ENCODE measurements at places on chromosomes 1 and 21.

- DNase-seq, result no peak
Observed at GRCh38 chr1:16717336-16718098, 22.8 kb upstream of the RNU1-4 start.

DNA sequence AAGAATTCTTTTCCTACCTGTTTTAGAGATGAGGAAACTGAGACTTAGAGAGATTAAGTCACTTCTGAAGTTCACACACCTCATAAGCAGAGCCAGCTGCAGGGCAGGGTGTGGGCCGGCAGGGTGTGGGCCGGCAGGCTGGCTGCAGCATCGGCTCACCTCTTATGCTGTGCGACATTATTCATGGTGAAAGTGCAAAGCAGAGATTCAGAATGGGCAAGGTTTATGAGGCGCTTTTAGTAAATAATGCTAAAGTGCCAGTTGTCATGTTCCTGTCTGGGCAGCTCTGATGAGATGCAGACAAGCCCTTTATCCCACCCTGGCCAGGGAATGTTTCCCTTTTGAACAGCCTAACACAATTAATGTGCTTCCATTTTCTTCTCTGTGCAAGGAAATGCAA lies 14.6 kb downstream of the MAB21L3 start:
- no peak for DNase-seq

GRCh38 chr1:150995896-150996295 lies 10.8 kb downstream of the MINDY1 start:
- peak; percentile 55 for DNase-seq

DNA sequence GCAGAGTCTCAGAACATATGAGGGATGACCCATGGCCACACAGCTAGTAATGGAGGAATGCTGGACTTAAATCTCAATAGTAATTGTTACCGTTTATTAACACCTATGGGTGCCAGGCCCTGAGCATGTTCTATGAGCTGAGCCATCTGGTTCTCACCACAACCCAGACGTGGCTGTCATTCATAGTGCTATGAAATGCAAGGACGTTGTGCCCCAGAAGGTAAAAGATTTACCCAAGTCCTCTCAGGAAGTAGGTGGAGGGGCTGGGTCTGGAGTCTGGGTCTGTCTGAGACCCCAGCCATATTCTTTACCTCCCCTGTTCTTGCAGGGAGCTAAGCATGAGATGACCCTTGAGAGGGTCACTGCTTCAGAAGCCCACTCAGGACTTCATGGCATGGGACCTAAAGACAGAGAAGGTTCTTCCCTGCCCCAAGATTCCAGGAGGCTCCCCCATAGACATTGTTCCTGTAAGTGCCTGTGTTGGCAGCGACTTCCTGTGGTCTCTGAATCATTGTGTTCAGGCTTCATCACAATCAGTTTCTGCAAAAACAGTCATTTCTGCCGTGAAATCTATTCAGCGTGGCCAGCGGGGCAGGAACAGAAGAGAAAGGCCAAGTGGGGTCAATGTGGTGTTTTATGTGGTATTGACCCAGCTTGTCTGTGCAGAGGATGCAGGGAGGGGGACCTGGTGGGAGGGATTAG lies 475.4 kb downstream of the PTPRU start:
- no peak for DNase-seq

- no peak for DNase-seq
Observed at GRCh38 chr1:30762930-30763650, 5.5 kb upstream of the LAPTM5 start.

DNA sequence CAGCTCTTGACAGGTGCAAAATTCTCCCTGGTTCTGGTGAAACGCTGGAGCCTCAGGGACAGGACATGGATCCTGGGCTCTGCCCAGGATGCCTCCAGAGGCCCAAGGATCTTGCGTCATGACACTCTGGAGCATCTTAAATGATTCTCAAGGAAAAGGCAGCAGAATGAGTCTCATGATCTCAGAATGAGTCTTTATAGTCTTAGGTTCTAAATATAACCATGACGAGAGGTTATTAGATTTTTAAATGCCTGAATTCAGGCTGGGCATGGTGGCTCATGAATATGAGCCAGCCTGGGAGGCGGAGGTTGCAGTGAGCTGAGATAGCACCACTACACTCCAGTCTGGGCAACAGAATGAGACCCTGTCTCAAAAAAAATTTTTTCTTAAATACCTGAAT lies 55.5 kb downstream of the ECE1 start:
- DNase-seq, result no peak

DNA sequence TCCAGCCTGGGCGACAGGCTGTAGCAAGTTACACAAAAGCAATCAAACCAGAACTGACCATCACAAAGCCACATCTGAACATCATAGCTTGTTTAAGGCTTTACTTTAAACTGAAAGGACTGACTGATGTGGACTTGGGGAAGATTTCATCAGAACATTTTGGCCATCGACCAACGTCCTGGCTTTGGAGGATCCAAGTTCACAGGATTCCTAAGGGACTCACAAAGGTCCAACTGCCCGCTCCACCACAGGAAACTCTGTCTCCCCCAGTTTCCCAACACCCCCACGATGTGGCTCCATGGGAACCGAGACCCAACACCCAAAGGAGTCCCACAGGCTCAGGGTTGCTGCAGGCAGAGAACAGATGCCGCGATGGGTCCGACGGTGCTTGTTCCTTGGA lies 9.3 kb downstream of the SSU72 start:
- DNase-seq, result no peak

- DNase-seq, result peak; percentile 31
Observed at GRCh38 chr1:55670331-55671082, 455.3 kb upstream of the USP24 start.

DNA sequence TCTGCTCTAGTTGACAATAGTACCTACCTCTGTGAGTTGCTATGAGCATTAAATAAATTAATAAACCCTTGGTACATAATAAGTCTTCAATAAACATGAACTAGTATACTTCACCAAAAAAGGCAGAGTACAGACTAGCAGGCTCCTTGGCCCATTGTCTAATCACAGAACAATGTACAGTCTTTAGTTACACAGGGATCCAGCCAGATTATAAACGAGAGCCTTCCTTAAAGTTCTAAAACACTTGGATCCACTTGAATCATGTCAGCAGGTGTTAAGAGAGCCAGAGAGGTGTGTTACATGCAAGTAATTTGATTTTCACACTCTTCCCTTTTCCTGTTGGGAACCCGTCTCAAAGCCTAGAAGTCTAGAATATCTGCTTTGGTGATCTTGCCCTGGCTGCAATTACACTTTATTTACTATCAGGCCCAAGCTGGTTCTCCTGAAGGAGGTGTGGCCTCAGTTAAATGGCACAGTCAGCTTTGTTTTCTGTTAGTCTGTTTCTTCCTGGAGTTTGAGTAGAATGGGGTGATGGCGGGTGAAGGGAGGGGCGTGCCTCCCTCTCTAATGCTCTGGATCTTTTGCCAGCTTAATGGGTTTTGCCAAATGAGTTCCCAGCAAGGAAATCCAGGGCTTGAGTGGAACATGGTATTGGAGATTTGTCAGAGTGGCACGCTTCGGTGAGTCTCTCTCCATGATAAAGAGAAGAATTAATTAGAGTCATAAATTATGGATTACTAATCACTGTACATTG lies 570.9 kb upstream of the CAMK1G start:
- DNase-seq, result no peak

DNA sequence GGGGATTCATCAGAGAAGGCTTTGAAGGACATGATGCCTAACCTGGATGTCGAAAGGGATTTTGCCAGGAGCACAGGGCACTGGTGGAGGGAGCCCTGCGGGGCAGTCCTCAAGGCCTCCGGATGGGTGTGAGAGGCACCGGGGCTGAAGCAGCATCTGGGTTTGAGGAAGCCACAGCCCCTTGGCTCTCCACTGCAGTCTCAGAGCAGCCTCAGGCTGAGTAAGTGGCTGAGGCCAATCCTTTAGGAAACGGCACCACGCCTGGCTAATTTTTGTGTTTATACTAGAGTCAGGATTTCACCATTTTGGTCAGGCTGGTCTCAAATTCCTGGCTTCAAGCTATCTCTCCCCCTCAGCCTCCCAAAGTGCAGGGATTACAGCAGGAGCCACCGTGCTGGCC lies 12.0 kb downstream of the ERVH48-1 start:
- no peak for DNase-seq

- DNase-seq, result no peak
Observed at GRCh38 chr1:168643152-168643551, 66.7 kb downstream of the XCL1 start.

DNA sequence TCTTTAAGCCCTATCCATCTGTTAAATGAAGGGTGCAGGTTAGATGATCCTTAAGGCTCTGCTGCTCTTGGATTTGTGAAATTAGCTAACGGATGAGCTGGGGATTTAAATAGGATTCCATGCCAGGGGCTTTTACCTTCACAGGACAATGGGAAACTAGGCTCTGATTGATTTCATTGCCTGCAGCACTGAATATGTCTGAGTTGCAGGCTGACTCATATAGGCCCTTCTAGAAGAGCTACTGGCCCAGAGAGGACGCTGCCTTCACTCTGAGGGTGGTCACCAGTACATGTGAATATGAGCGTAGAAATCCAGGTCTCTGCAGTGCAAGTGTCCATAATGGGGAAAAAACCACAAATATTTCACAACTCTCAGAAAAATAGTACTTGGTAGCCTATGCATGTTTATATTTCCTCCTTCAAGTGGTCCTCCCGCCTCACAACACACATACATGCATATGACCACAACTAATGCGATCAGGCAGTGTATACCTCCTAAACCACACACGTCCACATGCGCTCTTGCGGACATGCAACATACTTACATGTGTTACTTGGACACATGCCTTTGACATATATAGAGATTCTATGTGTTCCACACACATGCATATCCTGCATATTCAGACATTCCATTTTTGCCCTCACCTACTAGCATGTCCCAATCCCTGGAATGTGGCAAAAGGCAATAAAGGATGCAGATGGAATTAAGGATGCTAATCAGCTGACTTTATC lies 233.8 kb upstream of the JUN start:
- DNase-seq, result no peak

DNA sequence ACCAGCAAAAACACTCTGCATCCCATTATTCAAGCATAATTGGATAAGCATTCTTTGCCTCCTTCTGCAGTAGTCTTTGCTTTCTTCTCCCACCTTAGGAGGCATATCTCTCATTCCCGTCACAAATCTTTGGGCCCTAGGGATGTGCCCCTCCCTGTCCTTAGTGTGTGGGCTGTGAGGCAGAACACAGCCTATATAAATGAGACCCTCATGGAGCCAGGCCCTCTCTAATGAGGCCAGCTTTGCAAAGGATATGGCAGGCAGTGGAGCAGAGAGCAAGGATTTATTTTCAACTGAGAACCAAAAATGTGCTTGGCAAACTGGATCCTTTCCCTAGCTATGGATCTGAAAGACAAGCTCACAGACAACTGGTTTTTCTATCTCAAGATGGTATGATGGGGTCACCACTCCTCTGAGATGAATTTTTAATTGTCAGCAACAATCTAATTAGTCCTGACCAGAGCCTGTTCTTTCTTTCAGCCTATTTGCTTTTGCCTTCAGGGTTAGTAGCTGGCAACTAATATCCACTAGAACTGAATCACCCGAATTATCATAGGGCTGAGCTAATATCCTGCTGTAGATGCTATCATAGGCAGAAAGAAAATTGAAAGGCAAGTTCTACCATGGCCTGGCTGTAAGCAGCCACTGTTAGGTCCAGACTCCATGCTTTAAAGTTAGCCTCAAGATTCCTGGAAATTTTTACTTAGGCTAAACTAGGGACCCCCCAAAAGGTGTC lies 134.2 kb downstream of the SYT2 start:
- DNase-seq, result no peak

DNA sequence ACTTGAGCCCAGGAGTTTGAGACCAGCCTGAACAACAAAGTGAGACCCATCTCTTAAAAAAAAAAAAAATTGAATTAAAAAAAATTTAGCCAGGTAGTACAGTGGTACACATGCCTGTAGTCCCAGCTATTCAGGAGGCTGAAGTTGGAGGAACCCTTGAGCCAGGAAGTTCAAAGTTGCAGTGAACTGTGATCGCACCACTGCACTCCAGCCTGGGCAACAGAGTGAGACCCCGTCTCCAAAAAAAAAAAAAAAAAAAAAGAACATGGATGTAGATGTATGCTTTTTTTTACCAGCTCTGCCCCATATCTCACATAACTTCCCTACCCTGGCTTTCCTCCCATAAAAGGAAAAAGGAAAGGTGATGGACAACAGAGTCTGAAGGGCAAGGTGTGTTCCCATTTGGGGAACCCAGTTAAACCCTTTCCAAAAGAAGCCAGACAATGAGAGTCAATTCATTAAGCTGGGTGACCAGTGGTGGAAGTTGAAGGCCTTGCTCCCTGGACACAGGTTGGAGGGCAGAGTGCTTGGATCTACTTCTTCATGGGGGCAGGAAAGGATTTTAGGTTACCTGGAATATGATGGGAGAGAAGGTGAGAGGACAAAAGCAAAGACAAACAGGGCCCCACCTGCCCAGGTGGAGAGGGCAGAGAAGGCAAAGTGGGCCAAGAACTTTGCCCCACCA lies 2.9 kb downstream of the KRTCAP2 start:
- DNase-seq, result no peak

GRCh38 chr21:35506352-35506751 lies 457.2 kb upstream of the RUNX1 start:
- DNase-seq, result no peak

DNA sequence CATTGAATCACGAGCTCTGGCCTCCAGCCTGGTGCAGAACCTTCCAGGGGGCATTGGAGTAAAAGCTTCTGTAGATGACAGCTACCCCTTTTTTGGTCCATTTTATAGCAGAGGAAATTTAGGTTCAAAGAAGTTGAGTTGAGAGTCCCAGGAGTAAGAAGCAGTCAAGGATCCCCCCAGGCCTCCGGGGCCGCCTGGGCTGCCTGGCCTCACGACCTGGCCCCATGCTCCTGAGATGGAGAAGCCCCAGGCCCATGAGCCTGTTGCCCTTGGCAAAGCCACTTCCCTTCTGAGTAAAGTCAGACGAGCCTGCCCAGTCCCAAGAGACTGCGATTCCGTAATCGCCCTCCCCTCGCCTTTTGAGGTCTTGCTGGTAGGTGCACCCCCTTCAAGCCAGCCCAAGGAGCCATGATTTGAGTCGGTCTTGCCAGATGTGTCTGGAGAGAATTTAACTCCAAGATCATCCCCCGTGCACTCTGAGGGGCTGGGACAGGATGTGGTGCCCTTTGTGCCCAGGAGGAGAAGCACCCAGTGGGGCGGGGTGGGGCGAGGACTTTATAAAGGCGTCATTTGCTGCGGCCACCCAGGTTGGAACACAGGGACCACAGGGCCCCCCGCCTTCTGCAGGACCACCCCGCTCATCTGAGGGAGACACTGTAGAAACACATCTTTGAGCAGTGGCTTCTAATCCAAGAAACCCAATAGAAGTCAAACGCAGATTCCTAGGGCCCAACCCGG lies 30.1 kb downstream of the PDE9A start:
- no peak for DNase-seq

- no peak for DNase-seq
Observed at GRCh38 chr1:15095496-15095875, 58.1 kb upstream of the TMEM51 start.

GRCh38 chr1:19239876-19240275 lies 11.4 kb downstream of the EMC1 start:
- DNase-seq, result no peak

DNA sequence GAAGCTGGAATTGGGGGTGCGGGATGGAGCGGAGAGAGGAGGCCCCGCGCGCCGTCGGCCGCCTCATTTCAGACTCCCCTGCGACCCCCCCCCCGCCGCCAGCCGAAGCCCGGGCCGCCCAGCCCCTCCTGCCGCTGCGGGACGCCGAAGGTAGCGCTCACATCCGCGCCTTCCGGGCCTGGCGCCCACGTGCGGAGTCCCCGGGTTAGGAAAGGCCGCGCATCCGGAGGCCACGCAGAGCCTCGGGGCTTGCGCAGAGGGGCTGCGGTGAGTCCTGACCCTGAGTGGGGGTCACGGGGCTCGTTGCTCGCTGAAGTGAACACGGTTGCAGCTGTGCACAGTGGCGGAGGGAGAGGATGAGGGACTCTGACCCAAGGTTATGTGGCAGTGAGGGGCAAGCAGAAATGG lies 552 bp upstream of the ZNF496 start:
- peak; percentile 59 for DNase-seq
